ENCODE measurements at places on chromosomes 13 and 19.

DNA sequence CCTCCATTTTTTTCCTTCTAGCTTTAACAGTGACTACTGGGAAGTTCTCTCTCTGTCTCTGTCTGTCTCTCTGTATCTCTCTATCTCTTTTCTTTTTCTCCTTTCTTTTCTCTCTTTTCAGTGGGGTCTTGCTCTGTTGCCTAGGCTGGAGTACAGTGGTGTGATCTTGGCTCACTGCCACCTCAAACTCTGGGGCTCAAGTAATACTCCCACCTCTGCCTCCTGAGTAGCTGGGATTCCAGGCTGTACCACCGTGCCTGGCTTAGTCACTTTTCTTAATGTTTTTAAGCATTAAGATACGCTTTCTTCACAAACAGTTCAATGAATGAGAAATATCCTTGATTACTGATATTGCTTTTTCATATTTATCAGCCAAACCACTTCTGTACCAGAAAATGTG lies 13.1 kb downstream of the PCCA start:
- no peak for DNase-seq

GRCh38 chr13:25415241-25415640 lies 43.5 kb downstream of the ATP8A2 start:
- no peak for DNase-seq

- no peak for DNase-seq
Observed at GRCh38 chr13:36841391-36841790, 22.4 kb downstream of the RFXAP start.

GRCh38 chr19:44714597-44715169 lies 15.7 kb downstream of the CEACAM16 start:
- DNase-seq = no peak

- no peak for DNase-seq
Observed at GRCh38 chr19:43807651-43808050, 5.4 kb upstream of the LYPD5 start.

- DNase-seq = no peak
Observed at GRCh38 chr13:91238036-91238435, 109.5 kb upstream of the MIR17HG start.

DNA sequence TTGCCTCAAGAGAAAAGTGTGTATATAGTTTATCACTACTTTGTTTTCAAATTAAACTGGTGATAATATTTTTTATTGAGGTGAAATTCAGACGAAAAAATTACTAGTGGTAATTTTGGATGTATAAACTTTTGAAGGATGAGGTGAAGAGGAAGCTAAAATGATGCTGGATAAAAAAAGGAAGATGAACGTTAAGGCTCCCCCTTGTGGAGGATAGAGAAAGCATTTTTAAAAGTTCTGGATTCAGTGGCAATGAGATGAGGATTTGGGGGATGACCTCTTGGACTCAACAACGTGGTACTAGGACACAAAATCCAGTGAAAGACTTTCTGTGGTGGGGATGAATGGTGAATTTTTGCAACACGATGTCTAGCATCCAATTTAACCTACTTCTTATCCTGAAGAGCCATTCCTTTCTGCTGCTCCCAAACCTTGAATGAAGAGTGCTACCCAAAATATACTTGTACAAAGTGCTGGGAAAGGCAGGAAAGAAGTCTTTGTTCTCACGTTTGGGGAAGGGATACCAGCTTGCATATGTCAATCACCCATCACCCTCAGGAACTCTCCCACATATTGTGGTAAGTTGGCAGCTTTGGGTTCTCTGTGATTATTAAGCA lies 7.3 kb upstream of the SIGLEC5 start:
- no peak for DNase-seq

GRCh38 chr13:101398920-101399319 lies 17.4 kb downstream of the NALCN start:
- DNase-seq = no peak

- peak; percentile 33 for DNase-seq
Observed at GRCh38 chr13:40485611-40486517, 180.6 kb downstream of the FOXO1 start.

GRCh38 chr13:79932556-79932955 lies 408.4 kb downstream of the SPRY2 start:
- DNase-seq = no peak

- DNase-seq = no peak
Observed at GRCh38 chr13:73870970-73871935, 263.0 kb downstream of the KLF12 start.

- peak; percentile 43 for DNase-seq
Observed at GRCh38 chr19:48400018-48400742, 6.7 kb downstream of the GRIN2D start.

DNA sequence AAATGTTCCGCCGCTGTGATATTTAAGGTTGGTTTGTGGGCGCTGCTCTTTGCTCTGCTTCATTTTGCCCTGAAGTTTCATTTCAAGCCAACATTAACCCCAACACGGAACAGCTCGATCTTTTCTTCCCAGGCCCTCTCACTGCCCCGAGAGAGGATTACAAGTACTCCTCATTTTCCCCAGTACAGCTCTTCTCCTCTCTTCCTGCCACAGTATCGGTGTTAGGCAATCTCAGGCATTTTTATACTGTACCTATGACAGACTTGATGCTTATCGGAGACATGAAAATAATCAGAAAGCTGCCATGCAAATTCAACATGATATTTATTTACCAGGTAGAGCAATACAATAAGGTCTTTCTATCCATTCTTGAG lies 1.3 kb upstream of the EDNRB start:
- no peak for DNase-seq

GRCh38 chr13:48500652-48501197 lies 32.2 kb downstream of the RCBTB2 start:
- DNase-seq = peak; percentile 54

- peak; percentile 16 for DNase-seq
Observed at GRCh38 chr19:48674216-48674809, 1.5 kb upstream of the NTN5 start.

GRCh38 chr13:88263808-88264207 lies 592.6 kb downstream of the SLITRK5 start:
- no peak for DNase-seq

DNA sequence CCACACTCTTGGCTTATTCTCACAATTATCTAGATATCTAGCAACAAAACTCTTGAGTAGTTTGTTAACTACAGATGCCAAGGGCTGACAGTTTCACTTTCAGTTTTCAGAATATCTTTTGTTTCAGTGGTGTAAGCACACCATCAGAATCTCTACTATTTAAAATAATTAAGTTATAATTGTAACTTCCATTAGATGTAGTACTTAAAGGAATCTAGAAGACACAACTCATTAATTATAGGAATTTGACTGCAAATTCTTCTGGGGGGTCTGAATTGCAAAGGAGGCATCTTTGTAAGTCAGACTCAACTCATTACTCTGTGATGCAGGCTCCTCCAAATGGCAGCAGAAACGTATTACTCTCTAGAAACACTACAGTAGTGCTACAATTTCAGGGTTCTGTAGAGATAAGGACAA lies 44.9 kb upstream of the USPL1 start:
- peak; percentile 41 for DNase-seq

GRCh38 chr13:53749306-53749705 lies 720.7 kb downstream of the OLFM4 start:
- DNase-seq = no peak

DNA sequence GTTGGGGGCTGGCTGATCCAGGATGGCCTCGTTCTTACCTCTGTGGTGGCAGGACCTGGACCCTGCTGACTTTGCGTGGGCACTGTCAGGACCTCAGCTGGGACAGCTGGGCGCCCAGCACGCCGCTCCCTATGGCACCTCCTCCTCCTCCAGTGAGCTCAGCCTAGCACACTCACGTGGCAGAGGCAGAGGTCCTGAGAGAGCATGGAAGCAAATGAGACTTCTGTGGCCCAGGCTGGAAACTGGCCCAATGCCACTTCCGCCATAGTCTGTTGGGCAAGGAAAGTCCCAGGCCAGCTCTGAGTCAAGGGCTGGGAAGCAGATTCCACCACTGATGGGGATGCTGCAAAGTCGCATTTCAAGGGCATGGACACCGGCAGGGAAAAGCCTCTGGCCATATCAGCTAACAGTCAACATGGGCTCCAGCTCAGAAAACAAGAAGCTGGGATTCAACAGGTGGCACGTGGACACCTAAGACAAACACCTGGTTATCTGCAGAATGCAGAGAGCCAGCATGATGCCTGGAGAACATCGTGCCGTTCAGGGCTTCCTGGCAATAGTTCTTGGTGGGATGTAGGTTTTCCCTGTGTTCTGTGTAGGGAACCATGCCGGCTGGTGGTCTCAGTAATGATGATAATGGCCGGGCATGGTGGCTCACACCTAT lies 16.7 kb downstream of the MYBPC2 start:
- DNase-seq = no peak

GRCh38 chr19:38617764-38618589 lies at the start of gene MAP4K1:
MAP4K1 (minus strand) TSS chr19:38617953; CDS start chr19:38617895, 58 bp downstream.
- DNase-seq = peak; percentile 86

DNA sequence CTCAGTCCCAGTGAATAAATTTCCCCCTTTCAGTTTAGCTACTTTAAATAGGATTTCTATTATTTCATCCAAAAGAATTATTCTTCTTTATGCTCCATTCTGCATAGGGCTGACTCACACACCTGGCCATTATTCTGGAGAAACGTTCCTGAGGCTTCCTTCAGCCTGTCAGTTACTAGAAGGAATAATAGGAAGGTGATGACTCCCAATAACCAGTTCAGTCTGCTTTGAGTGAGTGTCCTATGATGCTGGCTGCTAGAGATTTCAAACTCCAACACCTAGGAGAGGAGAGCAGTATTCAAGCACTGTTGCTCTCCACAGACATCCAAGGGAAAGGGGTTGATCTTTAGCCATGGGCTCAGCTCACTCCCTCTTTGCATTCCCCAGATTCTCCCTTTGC lies 117.8 kb downstream of the KCTD12 start:
- no peak for DNase-seq

GRCh38 chr13:19767966-19768365 lies 14.8 kb downstream of the PSPC1 start:
- no peak for DNase-seq

DNA sequence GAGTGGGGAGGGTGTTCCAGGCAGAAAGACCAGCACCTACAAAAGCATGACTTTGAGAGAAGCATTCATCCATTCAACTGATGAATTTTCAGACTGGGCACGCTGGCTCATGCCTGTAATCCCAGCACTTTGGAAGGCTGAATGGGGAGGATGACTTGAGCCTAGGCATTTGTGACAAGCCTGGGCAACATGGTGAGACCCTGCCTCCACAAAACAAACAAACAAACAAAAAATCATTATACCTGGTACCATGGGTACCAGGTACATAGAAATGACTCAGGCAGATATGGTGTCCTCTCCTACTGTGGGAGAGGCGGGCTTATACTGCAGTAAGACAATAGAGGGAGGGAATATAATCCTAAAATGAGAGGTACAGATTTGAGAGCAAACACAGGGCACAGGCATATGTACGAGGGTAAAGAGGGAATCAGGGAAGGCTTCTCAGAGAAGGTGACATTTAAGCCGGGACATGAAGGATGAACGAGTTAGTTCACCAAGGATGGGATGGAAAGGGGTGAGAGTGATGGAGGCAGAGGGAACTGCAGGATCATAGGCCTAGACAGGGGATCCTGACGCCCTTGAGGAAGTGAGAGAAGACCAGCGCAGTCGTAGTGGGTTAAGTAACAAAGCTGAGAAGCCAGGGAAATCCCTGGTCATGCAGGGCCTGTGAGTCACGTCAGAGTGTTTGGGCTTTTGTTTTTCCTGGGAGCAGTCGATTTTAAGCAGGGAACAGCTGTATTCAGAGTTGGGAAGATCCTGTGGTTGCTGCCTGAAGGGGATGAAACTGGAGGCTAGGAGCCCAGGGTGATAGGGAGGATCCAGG lies 2.9 kb downstream of the CYP2S1 start:
- DNase-seq = peak; percentile 66

- no peak for DNase-seq
Observed at GRCh38 chr13:40232311-40233040, 434.0 kb downstream of the FOXO1 start.

DNA sequence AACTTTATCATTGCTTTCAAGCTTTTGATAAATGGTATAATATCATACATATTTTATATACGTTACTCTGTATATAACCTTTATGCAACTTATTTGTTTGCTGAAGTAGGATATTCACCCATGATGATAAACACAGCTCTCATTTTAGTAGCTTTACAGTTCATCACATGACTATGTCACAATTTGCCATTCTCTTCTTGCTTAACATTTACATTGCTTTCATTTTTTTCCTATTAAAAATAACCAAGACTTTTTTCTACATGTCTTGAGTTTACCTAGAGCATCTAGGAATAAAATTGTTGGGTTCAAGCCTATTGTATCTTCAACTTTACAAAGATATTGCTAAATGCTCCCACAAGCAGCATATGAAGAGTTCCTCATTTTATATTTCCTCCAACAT lies 54.0 kb downstream of the KCNRG start:
- DNase-seq = no peak

DNA sequence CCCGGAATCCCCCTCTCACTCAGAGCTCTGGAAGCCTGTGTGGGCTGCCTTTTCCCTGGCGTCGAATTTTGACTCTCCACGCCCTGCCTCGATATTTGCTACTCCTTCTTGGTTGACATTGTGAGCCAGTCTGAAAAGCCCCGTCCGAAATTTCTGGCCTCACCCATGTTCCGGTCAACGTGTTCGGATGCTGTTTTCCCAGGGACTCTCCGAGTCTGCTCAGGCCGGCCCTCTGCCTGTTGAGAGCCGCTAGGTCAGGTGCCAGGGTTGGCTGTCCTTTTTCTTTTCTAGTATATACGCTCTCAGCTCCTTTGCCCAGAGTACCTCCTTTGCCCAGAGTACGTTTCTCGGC lies 6.8 kb upstream of the DGKH start:
- DNase-seq = peak; percentile 64

- no peak for DNase-seq
Observed at GRCh38 chr13:33606692-33607091, 211.3 kb upstream of the RFC3 start.

GRCh38 chr13:42041011-42041683 lies 7.3 kb upstream of the DGKH start:
- DNase-seq = peak; percentile 41

GRCh38 chr19:33147538-33147937 lies 15.6 kb downstream of the WDR88 start:
- DNase-seq = no peak

GRCh38 chr19:42268142-42268703 lies 829 bp upstream of the CIC start:
- DNase-seq = peak; percentile 93

- DNase-seq = no peak
Observed at GRCh38 chr13:20566468-20566897, 474 bp upstream of the IFT88 start.

GRCh38 chr13:49046002-49046401 lies 70.3 kb downstream of the FNDC3A start:
- no peak for DNase-seq
